ENCODE measurements at places on chromosomes 2 and 18. TPM values are rescaled to one million over a fixed set of nuclear protein-coding genes. Genes with fewer than 3 reads are reported as not detected.

- no peaks in the 10 kb centered on the region for H3K36me3 ChIP-seq
- peaks cover 19% of the 10 kb centered on the region for H3K27me3 ChIP-seq
- H3K4me1 ChIP-seq = peaks cover 5% of the 10 kb centered on the region
- H3K27ac ChIP-seq = no peak overlapping the region
- DNase-seq = peak; percentile 63
These were observed 88.8 kb downstream of the VIT start for GRCh38 chr2:36785179-36785795.

Gene MAP3K19
- total RNA-seq = not detected

- H3K4me1 ChIP-seq = peaks cover 27% of the 10 kb centered on the region
- no peak overlapping the region for H3K27ac ChIP-seq
- H3K36me3 ChIP-seq = peaks cover 2% of the 10 kb centered on the region
- no peak for DNase-seq
These were observed 1.8 kb downstream of the PRKCE start for GRCh38 chr2:45653122-45653913.

GRCh38 chr2:51301381-51301780, 269.4 kb upstream of the NRXN1 start:
- H3K4me3 ChIP-seq = no peak overlapping the region
- H3K27ac ChIP-seq = no peak overlapping the region
- H3K4me1 ChIP-seq = no peaks in the 10 kb centered on the region
- no peaks in the 10 kb centered on the region for H3K36me3 ChIP-seq
- no peaks in the 10 kb centered on the region for H3K27me3 ChIP-seq

Measured in activated naive CD8-positive, alpha-beta T cell treated with anti-CD3 and anti-CD28 coated beads for 36 hours (primary cell).